ENCODE measurements at places on chromosomes 5 and 9.
A peak's percentile ranks its signal among the peaks of the same experiment; 100 is the strongest.

GRCh38 chr5:142036918-142037317, 24.1 kb upstream of the GNPDA1 start:
- DNase-seq = no peak

DNA sequence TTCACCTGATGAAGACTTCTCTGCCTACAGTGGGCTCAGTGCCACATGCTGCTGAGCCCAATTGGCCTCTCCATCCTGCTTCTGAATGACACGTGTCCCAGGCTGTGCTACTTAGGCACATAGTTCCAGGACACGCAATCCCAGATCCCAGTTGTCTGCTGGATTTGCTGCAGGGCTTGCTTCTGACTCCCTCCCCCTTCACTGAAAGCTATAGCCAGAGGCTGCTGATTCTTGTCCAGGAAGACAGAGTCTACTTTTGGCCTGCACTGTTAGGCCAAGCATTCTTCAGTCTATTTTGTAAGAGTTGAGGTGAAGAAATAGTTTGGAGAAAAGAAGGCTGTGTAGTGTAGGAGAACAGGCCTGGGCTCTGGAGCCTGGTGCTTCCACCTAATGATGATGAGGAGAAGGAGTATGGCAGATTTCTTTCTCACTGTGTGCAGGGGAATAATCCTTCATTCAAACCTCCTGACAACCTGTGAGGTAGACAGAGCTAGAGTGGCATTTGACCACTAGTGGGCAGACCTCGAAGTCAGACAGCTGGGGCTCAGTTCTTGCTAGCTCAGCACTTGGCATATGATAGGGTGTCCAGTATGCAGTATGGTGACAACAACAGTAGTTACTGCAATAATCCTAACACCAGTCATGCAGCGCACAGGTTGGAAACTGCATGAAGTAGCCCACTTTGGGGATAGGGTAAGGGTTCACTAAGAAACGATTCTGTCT, 19.5 kb upstream of the ASPN start:
- peak; percentile 10 for DNase-seq

DNA sequence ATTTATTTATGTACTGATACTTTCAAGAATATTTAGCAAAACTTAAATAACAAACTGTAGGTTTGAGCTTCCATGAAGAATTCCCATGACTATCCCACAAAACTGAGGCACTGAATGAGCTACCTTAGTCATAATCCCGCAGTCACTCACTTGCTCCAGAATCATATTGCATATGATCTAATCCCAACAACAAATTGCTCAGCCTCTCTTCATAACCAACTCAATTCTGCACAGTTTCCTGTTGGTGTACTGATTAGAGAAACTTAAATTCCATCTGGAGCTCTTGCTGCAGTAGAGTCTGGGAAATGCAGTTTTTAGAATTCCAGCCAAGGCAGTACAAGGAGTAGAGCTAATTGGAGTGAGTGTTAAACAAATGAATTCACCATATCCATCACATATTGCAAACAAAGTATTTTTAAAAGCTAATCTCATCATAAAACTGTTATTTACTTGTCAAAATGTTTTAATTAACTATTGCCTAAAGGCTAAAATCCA, 35.7 kb upstream of the CDH18 start:
- DNase-seq = no peak

DNA sequence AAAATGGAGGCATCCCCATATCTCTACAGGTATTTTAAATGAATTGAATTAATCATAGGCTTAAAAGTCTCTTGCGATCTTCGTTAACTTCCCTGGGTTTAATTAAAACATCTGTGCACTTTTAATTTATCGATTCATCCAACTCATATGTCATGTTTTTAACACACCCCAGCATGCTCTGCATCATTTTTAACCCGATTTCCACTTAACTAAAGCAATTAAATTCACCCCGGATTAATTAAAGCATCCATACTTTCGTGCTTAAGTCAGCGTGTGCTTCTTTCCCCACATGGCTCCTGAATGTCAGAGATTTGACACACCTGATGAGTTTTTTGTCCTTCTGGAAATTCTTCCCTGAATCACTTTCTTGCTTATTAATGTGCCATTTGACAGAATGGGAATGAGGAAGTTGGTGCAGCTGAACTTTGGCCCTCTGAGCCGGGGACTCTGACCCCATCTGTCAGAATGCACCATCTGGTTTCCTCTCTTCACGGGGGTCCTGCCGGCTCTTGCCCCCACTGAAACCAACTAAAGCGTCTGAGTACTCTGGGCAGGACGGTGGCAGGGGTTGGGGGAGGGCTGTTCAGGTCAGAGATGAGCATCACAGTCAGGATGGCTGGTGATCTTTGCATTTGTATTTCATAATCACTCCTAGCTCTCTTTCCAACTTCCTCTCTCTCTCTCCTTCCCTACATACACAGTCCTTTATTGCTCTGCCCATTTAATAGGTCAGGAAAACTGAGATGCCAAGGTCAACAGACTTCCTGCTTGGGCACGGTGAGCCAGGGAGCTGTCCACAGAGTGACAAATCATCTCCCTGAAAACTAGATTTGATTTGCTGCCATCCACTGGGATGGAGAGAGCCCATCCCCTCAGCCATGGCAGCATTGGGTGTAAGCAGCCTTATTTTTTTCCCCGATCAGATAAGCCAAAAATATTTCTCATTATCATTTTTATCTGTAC, 180.3 kb upstream of the WWC1 start:
- no peak for DNase-seq

GRCh38 chr9:4985386-4986266, 554 bp downstream of the JAK2 start:
- DNase-seq = no peak

DNA sequence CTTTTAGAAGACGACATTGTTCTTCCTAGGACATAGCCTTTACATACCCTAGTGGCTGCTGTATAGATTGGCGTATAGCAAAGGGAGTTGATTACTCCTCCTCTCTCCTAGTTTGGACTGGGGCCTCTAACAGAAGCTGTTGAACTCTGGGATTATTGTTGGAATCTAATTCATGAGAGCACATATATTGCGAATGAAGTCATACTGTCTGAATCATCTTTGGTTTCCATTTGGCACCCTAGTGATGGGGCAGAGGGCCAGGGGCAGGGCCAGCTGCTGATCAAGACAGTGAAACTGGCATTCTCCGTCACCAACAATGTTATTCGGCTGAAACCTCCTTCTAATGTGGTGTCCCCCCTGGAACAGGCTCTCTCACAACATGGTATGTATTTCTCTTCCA, 40.3 kb downstream of the NUP188 start:
- DNase-seq = no peak

DNA sequence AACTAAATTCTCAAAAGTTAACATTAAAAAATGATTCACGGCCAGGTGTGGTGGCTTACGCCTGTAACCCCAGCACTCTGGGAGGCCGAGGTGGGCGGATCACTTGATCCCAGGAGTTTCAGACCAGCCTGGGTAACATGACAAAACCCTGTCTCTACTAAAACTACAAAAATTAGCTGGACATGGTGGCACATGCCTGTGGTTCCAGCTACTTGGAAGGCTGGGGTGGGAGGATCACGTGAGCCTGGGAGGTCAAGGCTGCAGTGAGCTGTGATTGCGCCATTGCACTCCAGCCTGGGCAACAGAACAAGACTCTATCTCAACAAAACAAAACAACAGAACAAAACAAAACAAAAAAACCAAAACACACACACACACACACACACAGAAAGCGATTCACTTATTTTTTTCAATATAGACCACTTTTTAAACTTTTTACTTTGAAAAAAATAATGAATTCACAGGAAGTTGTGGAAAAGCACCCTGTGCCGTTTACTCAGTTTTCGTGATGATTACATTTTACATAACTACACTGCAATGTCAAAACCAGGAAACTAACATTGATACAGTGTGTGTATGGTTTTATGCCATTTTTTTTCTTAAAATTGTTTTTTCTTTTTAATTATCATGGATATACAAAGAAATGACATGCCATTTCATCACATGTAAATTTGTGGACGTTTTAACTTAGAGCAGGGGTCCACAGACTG, 73.7 kb downstream of the TENT4A start:
- DNase-seq = no peak

DNA sequence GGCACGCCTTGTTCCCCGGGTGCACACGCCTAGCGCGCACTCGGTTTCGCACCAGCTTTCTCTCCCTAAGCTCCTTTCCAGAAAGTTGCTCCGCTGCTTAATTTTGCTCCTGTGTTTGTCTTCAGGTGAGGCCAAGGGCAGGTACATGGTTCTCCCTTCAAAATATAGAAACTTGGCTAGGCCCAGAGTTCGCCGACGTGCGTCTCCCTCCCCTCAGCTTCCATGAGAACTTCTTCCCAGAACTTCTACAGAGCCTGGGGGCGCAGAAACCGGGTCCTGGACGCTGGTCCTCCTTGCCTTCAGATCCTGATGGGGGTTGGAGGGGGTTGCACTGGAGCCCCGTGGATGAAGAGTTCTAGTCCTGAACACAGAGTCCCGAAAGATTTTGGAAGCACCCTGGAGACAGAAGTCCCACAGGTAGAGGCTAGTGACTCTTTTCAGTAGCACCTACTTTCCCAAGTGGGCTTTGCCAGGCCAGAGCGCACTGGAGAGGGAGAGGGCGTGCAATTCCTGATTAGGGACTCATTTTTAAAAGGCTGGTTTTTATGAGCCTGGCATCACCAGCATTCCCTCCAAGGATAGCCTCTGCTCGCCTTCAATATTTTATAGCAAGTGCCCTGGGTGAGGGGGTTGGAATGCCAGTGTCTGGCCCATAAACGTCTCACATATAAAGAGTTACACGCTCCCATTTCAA, 128.4 kb downstream of the TMEM174 start:
- DNase-seq = no peak

DNA sequence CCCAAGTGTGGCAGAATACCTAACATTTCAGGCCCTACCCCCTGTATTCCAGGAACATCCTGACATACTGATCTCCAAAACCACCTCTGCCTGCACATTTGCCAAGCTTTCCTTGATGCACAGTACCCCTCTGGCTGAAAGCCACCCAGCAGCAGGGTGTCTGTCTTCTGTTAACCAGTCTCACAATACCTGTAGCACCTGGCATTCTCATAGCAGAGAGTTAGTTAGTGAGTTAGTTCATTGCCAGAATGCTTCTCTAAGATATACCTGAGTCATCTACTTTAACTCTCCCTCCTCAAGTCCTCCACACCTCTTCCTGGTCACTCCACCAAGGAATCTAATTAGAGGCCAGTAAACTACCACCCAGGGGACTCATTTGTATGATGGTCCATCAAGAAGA, 46.1 kb upstream of the IL7R start:
- DNase-seq = no peak

- no peak for DNase-seq
Measured at GRCh38 chr5:23012842-23013241, 159.7 kb upstream of the CDH12 start.

DNA sequence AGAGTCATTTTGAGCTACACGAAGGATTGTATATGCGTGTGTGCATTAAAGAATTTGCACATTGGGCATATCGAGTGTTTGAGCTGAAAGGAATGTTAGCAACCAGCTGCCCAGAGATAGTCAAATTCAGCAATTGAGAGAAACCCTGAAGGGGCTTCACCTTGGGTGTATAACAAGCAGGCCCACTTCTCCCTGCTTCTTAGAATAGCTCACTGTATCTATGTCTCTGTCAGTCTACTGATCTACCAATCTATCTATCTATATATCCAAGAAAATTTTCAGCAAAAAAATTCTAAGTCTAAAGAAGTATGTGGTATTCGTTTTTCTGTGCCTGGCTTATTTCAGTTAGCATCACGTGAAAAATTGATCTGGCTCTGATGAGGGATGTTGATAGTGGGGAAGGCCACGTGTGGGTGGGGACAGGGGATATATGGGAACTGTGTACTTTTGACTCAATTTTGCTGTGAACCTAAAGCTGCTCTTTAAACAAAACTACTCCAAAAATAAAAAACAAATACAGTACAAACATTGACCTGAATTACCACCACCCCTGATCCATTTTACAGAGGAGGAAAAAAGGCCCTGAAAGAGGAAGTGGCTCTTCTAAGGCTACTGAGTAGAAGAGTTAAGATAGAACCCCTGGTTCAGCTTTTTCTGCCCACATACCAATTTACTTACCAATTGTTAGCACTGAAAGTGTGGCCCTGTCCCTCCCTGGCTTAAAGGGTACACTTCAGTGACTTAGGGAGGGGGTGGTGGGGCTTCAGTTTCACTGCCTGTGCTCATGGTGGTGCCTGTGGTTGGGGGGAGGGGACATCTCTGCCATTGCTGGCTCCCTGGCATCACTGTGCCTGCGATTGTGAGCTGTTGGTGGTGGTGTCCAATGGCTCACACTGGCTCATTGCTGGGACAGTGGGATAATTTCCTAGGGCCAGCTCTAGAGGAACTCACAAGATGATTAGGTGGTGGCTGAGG, 141.8 kb downstream of the DOCK2 start:
- DNase-seq = no peak

DNA sequence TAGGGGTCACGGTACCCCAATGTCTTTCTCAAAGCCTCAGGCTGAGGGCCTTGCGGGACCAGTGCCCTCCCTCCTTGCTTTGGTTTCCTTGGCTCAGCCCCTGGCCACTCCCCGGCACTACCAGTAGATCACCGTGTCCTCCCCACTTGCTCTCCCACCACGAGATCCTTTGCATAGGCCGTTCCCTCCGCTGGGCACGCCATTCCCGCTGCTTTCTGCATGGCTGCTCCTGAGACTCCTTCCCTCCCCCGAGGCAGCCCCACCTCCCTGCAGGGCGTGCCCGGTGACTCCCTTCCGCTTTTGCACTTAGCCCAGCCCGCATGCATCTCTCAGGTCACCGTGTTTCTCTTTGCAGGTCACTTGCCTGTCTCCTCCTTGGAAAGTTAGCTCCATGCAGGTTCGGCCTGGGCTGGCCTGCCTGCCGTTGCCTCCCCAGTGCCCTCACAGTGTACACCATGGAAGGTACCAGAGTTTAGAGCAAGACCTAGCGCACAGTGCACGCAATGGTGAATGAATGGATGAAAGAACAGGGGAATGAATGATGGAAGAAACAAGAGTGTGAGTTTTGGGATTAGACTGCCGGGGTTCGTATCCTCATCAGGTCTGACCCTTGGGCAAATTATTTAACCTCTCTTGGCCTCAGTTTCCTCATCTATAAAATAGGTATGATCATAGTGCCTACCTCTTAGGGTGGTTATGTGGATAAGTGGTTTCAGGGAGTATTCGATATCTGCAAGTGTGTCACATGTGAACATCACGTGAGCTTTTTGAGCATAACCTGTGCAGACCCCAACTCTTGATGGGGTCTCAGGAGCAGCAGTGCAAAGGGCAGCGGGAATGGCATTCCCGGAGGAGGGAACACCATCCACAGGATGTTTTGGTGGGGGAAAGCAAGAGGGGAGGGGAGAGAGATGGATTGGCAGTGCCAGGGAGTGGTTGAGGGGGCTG, 214.3 kb downstream of the C9orf50 start:
- no peak for DNase-seq

GRCh38 chr5:74640954-74641734, 616 bp upstream of the ENC1 start:
- DNase-seq = peak; percentile 39

DNA sequence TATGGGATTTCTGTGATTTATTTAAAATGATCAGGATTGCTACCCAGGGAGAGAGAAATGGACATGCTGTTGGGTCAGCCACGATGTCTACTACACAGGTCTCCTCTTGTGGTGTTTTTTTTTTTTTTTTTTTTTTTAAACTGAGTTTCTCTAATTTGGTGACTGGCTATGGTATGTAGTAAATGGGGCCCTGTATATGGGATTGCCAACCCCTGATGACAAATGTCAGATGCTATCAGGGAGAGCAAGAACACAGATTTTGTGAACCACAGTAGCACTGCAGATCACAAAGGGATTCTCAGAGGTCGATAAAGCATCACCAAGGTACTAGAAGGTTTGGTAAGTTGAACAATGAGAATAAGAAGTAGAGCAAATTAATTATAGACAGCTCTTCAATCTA, 16.5 kb upstream of the TNFAIP8 start:
- DNase-seq = no peak

Measured in NCI-H1930 (cell line).